ENCODE measurements at places on chromosomes 7 and 10. TPM values are rescaled to one million over a fixed set of nuclear protein-coding genes. Genes with fewer than 3 reads are reported as not detected.

ADAM22 gene
- total RNA-seq = 0.37 TPM

IKZF5 gene
- total RNA-seq = 1.9 TPM

MRLN gene
- not detected for total RNA-seq

PRPS1L1 gene
- total RNA-seq = 0.09 TPM

HTR5A gene
- not detected for total RNA-seq

AS3MT gene
- 13.0 TPM for total RNA-seq

DAGLB gene
- 11.1 TPM for total RNA-seq

RARRES2 gene
- total RNA-seq = 46.9 TPM

PTPN12 gene
- 24.6 TPM for total RNA-seq

CPA4 gene
- 25.9 TPM for total RNA-seq

NPFFR1 gene
- not detected for total RNA-seq

SEC24C gene
- total RNA-seq = 54.3 TPM

OR2A12 gene
- not detected for total RNA-seq

UCN3 gene
- total RNA-seq = not detected

TRIM50 gene
- total RNA-seq = not detected

CYP3A7 gene
- total RNA-seq = 0.14 TPM

C10orf67 gene
- 0.14 TPM for total RNA-seq

PDE6C gene
- not detected for total RNA-seq

PTPRE gene
- 1.2 TPM for total RNA-seq

All from smooth muscle cell of bladder (primary cell).